CD4-positive, alpha-beta T cell treated with Interleukin-6 at 100 ng/mL for 8 hours (primary cell): ENCODE measurements at places on chromosomes 13 and 19.

DNA sequence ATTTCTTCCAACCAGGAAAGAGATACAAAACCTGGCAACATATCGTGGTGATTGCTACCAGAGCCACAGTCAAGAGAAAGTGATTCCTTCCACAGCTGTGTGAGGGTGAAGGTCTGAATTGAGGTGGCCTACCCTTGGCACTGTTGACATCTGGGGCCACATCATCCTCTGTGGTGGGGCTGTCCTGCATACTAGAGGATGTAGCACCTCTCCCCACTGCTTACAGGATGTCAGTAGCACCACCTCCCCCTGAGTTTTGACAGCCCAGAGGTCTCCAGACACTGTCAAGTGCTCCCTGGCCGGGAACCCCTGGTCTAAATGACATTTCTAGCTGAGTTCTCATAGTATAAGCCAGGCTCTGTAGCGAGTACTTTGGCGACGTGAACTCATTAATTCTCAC lies 15.5 kb downstream of the PTGER1 start:
- DNase-seq: no peak

GRCh38 chr13:20869540-20869939 lies 33.0 kb downstream of the XPO4 start:
- DNase-seq: no peak

DNA sequence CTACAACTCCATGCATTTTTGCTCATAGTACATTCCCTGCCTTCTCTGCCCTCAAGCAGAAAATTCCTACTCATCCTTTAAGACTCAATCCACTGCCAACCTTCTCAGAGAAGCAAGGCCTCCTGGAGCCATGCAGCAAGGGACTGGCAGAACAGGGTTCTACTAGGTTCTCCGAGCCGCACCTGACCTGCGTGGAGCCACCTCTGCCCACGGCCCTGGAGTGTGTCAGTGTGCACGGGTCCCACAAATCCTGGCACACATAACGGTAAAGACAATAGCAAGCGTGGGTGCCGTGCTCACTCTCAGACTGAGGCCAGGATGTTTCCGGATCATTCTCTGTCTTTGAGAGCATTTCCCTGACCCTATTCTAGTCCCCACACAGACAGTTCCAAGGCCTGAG lies 30.0 kb downstream of the SOX1 start:
- no peak for DNase-seq

DNA sequence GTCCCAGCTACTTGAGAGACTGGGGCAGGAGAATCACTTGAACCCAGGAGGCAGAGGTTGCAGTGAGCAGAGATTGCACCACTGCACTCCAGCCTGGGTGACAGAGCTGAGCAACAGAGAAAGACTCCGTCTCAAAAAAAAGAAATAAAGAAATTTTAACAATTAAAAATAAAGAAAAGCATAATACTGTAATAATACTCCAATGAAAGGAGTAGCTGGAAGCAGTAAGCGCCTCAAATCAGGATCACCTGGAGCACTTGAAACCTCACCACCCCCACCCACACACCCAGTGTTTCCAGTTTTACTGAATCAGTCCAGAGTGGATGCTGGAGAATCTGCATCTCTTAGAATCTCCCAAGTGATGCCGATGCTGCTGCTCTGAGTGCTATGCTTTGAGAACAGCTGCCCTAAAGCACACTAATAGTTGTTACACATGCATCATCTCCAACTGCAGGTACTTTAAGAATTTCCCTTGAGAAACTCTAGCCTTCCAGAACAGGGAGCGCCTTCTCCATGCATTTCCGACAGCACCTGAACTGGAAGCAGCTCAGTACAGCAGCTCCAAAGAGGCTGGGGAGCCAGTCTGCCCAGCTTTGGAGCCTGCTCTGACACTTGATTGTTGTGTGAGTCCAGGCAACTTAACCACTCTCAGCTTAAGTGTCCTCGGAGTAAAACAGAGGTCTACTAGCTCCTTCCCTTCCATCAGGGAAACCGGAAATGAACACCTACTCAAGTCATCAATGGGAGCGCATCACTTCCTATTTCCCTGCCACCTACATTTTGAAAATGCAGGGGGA lies 2.9 kb downstream of the ABCC4 start:
- no peak for DNase-seq

GRCh38 chr19:408902-409515 lies at the start of gene C2CD4C:
C2CD4C (minus strand) TSS chr19:409147; CDS start chr19:408361, 786 bp downstream.
- DNase-seq: no peak

- no peak for DNase-seq
These were observed 151.7 kb downstream of the DLEU7 start for GRCh38 chr13:50691681-50692263.

- no peak for DNase-seq
These were observed 28.5 kb upstream of the PARP4 start for GRCh38 chr13:24541127-24541475.

- no peak for DNase-seq
These were observed 26.9 kb downstream of the GAS6 start for GRCh38 chr13:113836768-113837559.

DNA sequence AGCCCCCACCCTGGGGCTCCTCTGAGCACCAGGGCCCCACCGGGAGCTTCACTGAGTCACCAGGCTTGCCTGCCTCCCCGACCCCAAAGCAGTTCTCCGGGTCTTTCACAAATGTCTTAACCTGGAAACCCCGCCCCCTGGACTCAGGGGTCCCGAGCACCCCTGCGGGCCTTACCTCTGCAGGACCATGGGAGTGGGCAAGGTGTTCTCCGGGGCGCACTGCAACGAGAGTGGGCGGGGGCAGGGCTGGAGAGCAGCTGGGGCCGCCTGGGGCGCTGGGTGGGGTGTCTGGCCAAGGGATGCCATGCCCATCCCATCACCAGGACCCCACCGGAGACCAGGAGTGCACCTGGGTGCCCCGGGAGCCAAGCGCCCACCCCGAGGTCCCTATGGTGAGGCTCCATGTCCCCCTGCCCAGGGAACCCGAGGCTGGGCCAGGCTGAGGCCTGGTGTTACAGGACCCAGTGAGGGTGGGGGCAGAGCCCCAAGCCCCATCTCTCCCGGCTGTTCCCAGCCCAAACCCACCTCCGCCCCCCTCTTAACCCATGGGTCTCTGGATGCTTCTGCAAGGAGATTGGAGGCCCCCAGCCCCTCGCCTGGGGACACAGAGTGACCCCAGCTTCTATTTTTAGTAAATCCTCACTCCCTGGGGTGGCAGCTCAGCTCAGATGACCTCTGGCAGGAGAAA lies 10.9 kb downstream of the MKNK2 start:
- DNase-seq: no peak

DNA sequence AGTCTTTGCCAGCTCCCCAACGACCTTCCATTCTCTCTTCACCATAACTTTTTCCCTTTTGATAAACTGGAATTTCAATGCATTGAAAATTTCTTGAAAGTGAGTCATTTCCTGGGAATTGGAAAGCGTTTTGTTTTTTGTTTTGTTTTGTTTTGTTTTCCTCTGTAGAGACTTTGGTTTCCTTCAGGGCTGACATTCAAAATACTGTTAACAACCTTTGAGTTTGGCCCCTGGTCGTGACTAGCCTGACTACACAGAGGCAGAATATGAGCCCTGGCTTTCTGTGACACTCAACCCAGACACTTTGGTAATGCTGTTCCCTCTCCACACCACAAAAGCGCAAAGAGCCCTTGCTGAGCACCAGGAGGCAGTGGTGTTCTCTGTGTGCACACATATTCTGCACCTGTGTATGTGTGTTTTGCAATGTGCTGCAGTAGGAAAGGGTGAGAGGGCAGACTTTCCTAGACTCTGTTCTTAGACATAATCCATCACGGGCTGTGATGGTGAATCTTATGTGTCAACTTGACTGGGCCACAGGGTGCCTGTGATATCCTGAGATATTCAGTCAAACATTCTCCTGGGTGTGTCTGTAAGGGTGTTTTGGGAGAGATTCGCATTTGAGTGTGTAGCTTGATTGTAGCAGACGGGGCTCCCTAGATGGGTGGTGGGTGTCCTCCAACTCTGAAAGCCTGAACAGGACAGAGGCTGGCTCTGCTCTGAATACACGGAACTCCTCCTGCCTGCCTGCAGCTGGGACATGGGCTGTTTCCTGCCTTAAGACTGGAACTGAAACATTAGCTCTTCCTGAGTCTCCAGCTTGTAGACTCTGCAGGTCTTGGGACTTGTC lies 29.5 kb upstream of the ANKRD10 start:
- DNase-seq: no peak

DNA sequence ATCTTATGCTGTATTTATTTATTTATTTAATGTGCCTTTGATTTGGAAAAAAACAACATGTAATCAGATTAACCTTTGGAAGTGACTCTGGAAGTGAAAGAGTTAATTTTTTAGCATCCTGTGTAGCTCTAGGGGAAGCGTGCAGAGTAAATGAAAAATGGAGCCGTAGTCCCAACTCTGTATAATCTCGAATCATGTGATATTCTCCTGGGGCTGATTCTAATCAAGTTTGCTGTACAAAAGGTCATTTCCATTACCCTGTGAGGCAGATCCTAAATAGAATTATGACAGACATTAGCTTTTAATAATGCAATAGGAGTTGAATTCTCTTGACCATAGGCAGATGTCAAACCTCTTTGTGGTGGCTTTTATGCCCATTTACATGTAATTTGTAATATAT lies 238.6 kb upstream of the CSNK1A1L start:
- no peak for DNase-seq

DNA sequence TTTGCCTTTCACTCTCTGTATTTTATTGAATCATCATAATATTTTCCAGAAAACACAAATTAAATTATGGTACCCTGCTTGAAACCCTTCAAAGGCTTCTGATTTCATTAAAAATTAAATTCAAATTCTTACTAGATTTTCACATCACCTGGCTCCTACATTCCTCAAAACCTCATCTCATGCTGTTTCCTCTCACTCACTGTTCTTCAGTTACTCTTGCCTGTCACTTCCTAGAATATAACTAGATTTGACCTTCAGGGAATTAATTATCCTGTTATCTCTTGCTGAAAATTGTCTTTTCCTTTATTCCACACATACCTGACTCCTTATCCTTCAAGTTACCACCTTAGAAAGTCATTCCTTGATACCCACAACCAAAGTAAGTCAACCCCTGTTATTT lies 2294.7 kb downstream of the PCDH9 start:
- no peak for DNase-seq

DNA sequence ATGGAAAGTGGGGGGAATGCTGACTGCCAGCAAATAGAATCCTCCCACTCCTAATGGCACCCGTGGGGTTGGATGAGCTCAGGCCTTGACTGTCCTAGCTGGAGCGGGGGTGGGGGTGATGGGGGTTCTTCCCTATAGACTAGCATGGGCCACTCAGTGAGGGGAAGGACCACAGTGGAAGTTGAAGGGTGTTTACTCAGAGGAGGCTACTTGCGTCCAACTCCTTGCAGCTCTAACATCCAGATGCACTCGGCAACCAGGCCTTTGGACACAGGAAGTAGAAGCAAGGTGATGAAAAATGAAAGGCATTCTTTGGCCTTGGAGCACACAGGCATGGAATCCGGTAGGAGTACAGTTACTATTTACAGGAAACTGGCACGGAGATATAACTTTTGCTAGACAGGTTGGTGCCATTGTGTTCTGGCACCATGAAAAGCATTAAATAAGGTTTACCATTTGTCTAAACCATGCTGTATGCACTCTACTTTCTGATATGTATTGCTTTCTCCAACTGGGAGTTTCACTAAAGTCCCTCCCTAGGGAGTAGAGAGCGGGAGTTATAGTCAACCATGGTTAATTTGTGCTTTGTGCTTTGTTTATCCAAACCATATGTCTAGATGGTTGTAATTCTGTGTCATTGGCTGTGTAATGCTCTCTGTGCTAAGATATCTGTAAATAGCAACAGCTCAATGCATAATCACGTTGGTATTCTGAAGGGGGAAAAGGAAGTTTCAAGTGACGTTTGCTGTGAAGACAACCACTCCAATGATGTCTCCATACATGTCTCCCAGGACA lies 125.3 kb downstream of the TSHZ3 start:
- no peak for DNase-seq

DNA sequence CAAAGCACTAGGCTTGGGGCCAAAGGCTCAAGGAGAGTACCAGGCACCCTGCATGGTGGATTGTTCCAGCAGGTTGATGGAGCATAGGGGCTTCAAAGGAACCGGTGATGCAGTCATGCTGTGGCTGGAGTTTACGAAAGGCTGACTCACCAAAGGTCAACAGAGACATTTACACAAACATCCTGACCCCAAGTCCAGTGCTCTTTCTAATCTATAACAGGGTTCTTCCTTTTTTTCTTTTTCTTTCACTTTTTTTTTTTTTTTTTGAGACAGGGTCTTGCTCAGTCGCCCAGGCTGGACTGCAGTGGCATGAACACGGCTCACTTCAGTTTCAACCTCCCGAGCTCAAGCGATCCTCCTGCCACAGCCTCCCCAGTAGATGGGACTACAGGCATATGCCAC lies 35.6 kb upstream of the TPTE2 start:
- no peak for DNase-seq

DNA sequence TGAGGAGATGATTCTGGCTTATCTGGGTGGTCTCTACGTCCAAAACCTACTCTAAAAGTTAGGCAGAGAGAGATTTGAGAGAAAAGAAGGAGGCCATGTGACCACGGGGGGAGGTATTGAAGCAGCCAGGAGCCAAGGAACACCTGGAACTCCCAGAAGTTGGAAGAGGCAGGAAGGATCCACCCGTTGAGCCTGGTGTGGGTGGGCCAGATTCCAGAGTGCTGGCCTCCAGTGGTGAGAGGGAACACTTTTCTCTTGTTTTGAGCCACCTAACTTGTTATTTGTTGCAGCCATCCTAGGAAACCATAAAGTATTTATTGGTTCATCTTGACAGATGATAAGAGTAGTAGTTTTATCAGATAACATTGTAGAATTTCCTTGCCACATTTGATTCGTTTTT lies 396.9 kb downstream of the MYO16 start:
- DNase-seq: no peak

DNA sequence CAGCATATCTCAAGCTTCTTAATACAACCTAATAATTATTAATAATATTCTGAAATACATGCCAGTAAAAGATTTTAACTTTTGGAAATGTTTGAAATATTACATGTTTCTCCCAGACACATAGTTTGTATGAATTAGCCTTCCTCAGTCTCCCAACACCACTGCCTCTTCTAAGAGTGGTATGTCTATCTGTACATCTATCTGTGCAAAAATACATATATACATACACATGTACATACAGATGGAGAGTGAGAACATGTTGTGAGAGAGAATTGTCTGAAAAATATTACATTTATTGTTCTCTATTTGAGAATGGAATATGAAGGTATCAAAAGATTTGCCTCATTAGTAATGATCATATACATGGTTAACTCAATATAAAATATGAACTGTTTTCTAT lies 1567.2 kb upstream of the PRR20A start:
- DNase-seq: no peak
